ENCODE measurements at places on chromosomes 7 and 10.

DNA sequence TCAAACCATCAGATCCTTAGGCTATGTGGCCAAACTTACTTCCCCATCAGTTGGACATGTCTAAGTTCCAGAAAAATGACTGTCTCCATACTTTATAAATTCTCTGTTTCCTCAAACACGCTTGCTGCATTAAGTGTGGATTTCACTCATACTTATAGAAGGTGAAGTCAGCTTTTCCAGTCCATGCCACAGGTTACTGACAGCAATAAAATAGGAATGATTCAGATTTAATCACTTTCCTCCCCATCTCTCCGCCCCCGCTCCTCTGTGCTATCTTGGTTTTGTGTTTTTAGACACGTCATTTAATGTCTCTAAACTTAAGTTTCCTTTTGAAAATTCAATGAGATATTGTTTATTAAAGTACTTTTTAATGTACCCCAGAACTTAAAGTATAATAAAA, 1098.0 kb upstream of the C7orf33 start:
- no peak for DNase-seq

- DNase-seq, result no peak
Measured at GRCh38 chr7:47145186-47145725, 436.7 kb downstream of the TNS3 start.

- no peak for DNase-seq
Measured at GRCh38 chr7:107047902-107048782, 3.6 kb downstream of the PRKAR2B start.

DNA sequence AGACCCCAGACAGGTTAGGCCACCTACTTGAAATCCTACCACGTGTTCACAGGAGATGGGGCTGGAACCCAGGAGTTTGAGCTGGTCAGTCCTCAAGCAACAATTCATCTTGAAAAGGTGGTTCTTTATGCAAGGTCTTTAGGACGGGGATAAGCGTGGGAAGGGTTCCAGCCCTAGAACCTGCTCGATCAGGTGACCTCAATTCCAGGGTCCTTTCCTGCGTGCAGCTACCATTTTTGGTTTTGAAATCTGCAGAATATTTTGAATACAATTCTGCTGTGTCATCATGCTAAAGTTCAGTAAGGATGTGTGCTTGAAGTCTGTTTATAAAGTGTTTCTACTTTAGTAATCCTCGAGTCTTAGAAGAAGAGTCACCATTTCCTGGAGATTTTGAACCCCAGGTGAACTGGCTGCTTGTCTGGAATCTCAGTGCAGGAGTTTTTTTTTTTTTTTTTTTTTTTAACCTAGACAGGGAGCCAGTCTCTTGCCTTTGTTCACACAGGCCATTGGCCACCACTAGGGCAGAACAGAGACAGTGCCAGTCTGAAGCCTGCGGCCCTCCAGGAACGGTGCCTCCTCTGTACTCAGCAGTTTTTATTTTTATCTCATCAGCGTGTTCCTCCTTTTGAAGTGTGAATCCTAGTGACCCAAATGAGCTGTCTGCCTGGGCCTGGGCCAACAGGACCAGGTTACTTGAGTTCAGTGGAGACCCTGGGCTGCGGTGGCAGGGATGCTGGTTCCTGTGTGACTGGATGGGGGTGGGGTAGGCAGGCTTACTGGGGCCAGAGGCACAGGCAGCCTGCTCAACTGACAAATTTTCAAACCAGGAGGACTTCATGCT, 54.6 kb downstream of the EEPD1 start:
- DNase-seq, result peak; percentile 17

- DNase-seq, result no peak
Measured at GRCh38 chr7:93626869-93627268, 52.3 kb upstream of the CALCR start.

DNA sequence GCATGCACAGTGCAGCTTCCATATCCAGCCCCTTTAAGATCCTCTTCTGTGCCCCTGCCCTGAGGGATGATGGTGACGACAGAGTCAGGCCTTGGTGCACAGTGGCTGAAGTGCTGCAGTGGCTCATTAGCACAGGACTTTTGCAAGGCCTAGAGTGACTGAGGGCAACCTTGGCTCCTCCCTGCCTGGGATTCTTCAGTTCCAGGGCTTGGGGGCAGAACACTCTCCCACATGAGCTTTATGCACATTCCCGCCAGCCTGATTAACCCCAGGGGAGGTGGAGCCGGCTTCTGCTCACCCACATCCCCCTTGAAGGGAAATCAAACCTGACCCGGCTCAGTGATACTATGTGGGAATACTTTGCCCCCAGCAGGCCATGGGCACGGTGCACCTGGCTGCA, 253.4 kb downstream of the GALNT17 start:
- DNase-seq, result no peak

DNA sequence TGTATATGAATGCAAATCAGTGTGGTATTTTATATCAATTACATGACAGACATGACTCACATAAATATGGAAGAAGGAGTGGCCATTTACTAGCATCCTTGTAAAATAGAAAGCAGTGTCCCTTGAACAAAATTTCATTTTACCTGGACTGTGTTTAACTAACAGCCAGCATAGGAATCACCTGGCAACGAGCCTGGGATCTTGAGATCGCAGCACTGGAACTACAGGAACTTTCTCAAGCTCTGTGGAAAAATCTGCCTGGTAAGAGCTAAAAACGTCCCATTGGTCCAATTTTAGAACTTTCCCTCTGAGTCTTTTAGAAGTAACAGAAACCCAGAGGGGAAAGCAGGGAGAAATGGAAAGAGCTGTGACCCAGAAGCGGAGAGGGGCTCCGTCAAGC, 68.9 kb upstream of the AMPH start:
- no peak for DNase-seq

DNA sequence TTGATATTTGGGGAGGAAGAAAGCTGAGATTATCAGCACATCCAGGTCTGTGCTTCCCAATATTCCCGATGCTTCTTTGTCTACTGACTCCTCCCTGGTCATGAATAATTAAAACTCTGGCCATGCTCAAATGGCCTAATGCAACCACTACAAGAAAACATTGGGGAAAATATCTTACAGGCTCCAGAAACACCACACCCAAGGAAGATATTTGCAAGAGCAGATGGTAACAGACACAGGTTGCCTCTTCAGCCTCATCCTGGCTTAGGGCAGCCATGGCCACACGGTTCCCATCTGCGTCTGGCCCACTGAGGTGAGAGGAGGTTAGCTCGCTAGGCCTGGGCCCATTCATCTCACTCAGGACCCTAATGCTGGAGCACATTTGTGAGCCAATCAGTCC, 108.4 kb upstream of the SDK1 start:
- no peak for DNase-seq

- no peak for DNase-seq
Measured at GRCh38 chr7:132359743-132360142, 216.5 kb downstream of the PLXNA4 start.

GRCh38 chr10:128711806-128712205, 585.6 kb upstream of the MKI67 start:
- DNase-seq, result no peak
